ENCODE measurements at places on chromosomes 16 and 17.

- DNase-seq = no peak
Measured at GRCh38 chr17:29358416-29358815, 31.7 kb upstream of the TAOK1 start.

GRCh38 chr17:3777366-3778120 is 23.4 kb downstream of the ITGAE start:
- DNase-seq = no peak

GRCh38 chr17:42562388-42563142 is 617 bp downstream of the COASY start:
- DNase-seq = no peak

GRCh38 chr16:89827383-89828198 is 684 bp upstream of the SPIRE2 start:
- DNase-seq = no peak

DNA sequence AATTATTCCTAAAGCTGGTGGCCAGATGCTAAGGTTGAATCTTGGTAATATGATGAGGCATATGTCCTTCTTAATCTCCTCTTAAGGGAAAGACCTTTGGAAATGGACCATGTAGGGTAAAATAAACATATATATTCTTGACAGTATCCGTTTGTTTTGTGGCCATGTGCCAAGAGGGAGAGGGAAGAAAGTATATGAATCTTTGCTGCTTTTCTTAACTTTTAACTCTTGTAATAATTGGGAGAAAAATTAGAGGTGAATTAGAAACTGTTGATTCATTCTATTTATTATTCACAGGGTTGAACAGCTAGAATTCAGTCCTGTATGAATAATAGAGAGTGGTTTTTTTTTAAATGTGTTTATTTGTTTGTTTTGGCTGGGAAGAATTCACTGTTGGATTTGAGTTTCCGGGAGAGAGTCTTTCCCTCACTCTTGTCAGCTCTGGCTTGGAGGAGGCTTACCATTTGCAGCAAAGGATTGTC is 31.6 kb downstream of the AATF start:
- no peak for DNase-seq

All from CD4-positive, alpha-beta T cell treated with Interferon alpha-2 for 1 hour (primary cell).